ENCODE measurements at places on chromosomes 5 and 9.
A peak's percentile ranks its signal among the peaks of the same experiment; 100 is the strongest.

GRCh38 chr5:55101556-55102276, 730 bp upstream of the GZMA start:
- DNase-seq: no peak

- DNase-seq: no peak
These were observed 10.8 kb downstream of the TCF7 start for GRCh38 chr5:134125039-134126015.

DNA sequence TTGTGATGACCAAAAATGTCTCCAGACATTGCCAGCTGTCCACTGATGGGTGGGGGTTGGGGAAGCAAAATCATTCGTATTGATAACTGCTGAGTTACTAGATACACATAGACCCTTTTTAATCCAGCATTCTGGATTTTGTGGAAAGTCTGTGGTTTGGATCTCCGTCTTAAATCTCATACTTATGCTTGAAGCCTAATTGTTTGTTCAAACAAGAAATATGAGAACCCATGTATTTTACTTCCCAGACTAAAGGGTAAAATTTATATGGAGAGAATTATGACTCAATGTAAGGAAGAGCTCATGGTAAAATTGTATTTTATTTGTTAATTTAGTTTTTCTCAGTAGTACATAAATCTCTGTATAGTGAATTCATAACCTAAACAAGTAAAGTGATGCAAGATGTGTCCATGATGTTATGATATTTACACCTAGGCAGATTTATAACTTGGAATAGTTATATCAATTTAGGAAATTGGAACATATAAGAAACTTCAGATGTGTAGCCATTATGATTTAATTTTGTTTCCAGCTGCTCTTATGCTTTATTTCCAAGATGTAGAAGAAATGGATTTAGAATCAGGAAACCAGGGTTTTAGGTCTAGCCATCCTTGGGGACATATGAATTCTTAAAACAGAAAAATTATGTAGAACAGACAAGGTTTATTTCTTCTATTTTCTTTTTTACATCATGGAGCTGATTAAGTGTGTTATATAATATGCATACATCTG, 4.5 kb upstream of the OGN start:
- no peak for DNase-seq

DNA sequence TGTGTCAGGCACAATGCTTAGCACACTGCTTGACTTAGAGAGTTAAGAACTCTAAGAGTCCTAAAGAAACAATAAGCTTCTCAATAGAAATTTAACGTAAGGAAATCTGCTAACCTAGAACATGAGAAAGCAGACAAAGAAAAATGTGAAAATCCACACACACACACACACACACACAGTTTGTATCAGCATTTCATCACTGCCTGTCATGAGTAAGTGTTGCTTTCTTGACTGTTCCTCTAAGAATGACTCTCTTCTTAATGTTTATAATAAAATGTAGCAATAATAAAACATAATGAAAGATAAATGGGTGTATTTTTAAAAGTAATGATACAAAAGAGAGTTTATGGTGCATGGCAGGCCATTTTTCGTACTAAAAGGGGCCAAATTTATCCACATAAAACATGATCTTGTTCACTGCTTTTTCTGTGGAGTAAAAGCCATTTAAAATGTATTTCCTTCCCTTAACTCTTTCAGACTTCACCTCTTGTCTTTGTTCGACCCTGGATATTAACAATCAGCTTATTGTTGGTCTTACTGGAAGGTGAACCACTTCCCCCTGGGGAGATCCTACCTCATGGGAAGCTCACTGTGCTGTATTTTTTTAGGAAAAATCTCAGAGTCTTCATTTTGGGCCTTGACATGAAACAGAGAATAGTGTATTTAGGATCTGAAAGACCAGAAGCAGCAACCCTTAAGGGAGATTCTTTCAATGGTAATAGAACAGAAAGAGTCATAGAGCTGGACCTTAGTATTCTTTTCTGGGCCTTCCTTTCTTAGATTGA, 107.3 kb upstream of the ANKRD55 start:
- no peak for DNase-seq

GRCh38 chr5:91272858-91273257, 110.3 kb downstream of the ARRDC3 start:
- DNase-seq: no peak

GRCh38 chr9:35728041-35728971, 3.7 kb downstream of the TLN1 start:
- DNase-seq: peak; percentile 54

DNA sequence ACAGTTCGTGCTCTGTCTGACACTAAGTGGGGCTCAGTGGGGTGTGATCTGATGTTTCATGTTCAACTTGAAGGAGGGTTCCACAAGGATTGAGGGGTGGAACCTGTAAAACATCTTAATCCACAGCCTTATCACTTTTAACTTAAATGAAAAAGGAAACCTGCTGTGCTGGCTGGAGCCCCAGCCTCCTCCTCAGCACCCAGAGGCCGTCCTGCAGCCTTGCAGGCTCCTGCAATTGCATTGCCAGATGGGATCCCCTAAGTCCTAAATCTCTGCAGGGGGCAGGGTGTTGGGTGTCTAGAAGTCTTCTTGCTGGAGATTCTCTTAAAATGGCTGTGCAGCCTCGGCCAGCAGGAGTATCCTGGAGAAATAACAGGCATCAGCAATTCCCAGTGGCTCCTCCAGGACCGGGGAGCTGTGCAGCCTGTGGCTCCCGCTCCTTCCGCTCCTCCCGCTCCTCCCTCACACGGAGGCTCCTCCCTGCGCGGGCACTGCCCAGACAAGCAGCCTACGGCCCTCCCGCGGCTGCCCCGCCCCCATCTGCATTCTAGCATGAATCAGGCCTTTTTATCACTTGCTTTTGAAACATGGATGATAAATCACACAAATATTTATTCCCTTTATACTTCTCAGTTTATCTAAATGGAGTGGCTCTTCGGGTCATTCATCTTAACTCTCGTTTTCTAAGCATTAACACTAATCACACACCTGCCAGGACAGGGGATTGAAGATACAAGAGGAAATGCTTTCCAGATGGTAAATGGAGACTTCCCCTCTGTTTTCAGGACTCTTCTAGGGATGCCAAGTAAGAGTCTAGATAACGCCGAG, 131.0 kb downstream of the ADAMTS16 start:
- DNase-seq: no peak

GRCh38 chr9:114177423-114178064, 22.2 kb downstream of the COL27A1 start:
- no peak for DNase-seq

- no peak for DNase-seq
These were observed 361.9 kb downstream of the CSNK1G3 start for GRCh38 chr5:123873846-123874245.

DNA sequence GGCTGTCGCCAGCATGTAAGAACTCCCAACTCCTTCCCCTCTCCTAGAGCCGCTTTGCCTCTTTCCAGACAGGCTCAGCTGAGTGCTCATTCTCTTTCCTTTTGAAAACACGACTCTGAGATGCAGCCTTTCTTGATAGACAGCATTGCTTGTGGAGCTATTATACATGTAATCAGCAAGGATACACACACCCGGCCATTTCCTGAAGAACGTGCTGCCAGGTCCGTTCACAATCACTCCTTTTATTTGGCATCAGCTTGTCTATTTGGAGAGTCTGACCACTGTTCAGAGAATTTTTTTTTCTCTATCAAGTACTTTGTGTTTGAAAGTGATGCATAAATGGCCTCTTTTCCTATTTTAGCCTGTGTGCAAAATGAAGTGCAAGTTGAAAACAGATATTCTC, 328.7 kb downstream of the MARCHF11 start:
- no peak for DNase-seq

GRCh38 chr5:168364750-168365550, 73.5 kb downstream of the WWC1 start:
- DNase-seq: no peak

DNA sequence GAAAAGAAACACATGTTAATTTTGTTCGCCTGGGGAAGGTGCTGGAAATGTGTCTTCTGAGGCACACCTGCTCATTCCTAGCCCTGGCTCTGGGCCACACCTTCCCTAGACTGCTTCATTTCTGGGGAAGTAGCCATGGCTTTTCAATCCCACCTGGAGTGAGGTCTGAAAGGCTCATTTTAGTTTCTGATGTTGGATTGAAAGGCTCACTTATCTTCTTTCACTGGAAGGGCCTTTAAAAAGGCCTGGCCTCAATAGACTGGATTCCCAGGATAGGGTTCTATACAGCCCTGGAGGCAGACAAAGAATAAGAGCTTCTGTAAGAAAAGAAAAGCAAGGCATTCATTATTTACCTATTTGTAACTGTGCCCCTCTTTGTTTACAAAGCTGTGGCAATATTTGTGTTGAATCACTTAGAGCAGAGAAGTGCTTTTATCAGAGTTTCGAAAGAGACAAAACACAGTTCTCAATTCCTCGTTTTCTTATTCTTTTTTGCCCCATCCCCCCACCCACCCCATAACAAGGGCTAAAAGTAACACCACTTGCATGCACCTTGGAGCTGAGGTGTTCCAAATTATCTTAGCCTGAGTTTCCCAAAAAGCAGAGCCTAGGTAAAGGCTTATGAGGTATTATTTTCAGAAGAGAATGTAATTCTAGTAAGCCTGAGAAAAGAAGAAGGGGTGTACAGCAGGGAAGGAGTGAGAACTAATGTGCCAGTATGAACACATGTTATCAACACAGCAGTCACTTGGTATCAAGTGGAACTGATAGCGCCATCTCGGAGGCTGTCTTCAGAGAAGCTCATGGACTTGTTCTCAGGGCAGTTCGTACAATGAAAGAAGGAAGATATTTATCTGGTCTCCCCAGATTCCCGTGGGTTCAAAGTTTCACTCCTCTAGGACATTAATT, 413.1 kb downstream of the KCTD16 start:
- no peak for DNase-seq

DNA sequence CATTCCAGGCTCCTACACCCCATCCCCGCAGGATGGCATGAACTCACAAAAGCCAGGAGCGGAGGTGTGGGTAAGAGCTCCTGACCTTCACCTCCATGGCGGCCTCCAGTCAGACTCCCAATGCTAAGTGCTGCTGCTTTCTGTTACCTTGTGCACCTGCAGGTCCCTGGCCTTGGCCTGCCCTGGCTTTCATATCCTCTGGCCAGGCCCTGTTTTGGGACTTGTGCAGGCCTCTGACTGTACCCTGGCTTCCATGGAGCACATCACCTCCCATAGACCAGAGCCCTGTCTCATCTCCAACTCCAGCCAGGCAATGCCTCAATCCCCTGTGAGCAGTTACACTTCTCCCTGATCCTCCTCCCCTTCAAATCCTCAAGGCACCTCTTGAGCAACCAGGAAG, 124.5 kb downstream of the MED10 start:
- DNase-seq: no peak

- DNase-seq: no peak
These were observed 7.9 kb downstream of the GABRP start for GRCh38 chr5:170791325-170791954.

DNA sequence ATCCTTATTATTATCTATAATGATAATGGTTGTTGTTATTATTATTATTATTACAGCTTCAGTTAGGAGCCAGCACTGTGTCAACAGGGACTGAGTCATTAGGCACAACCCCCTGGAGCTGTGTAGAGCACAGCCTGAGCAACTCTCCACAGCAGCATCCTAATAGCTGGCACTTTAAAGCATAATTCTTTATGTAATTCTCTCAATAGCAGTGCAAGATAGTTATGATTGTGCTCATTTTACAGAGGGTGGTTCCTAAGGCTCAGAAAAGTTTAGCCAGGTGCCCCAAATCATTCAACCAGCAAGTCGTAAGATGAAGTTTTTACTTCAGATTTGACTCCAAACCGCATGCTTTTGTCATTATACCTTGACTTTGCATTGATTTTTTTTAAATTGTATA, 390.3 kb downstream of the ANXA1 start:
- no peak for DNase-seq

DNA sequence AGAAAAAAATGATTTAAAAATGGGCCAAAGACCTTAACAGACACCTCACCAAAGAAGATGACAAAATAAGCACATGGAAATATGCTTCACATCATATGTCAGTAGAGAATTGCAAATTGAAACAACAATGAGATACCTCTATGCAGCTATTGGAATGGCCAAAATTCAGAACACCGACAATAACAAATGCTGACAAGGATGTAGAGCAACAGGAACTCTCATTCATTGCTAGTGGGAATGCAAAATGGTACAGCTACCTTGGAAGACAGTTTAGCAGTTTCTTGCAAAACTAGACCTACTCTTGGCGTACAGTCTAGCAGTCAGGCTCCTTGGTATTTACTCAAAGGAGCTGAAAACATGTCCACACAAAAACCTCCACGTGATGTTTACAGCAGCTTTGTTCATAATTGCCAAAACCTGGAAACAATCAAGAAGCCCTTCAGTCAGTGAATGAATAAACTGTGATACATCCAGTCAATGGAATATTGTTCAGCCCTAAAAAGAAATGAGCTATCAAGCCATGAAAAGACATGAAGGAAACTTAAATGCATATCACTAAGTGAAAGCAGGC, 10.5 kb upstream of the MVB12B start:
- no peak for DNase-seq

DNA sequence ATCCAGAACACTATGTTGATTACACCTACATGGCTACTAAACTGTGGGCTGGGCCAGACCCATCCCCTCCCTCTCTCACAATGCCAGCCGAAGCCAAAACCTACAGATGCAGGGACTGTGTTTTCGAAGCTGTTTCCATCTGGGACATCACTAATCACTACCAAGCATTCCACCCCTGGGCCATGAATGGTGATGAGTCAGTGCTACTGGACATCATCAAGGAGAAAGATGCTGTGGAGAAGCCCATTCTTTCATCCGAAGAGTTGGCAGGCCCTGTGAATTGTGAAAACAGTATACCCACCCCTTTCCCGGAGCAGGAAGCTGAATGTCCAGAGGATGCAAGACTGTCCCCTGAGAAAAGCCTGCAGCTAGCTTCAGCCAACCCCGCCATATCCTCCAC, 65.0 kb downstream of the ZNF462 start:
- DNase-seq: no peak

- no peak for DNase-seq
These were observed 27.3 kb upstream of the FANCC start for GRCh38 chr9:95344735-95345325.

DNA sequence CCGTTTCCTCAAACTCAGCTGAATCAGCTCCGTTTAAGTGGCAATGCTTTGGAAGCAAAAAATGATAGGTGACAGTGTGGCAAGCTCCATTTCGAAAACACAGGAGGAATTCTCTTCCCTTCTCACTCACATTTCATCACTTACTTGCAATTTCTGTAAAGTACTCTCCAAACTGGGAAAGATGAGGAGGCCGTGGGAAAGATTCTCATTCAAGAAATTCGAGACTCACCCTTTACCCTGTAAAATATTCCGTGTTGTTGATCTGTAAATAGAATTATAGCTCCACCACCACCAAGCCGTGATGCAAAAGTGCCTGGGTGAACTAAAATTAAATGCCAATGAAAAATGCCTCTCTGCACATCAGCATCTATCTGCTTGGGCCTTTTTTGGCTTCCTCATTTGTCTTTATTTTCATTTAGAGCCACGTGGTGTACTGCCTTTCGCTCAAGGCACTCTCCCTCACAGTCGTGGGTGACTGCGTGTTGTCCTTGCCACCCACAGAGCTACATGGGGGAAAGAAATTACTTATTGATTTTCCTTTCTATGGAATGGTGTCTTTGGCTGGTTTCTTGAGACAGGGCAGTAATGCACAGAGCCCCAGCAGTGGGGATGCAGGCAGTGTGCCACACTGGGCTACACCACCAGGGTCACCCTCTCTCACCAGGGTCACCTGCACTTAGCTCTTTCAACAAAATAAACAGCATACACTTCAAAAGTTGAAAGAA, 289.3 kb upstream of the TAS2R1 start:
- DNase-seq: no peak

All from stimulated activated CD8-positive, alpha-beta memory T cell treated with anti-CD3 and anti-CD28 coated beads, Interleukin-7, amount 100 ng/mL, for 48 hours (primary cell).